ENCODE measurements at places on chromosomes 11 and 22.

DNA sequence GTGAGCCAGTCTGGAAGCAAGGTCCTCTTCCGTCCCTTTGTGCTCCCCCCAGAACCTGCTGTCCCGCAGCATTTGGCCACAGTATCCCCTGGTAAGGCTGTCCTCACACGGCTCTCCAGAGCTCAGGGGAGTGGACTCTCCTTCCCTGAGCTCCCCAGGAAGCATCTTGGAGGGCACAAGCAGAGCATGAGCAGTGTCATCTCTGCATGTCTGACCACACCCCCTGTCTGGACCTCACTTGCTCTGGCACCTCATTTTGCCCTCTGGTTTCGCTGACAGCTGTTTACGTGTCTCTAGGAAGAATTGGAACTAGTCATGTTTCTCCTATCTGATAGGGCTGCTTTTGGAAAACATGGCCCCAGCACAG lies 15.5 kb downstream of the DCPS start:
- DNase-seq, result no peak

GRCh38 chr11:78809931-78810541 lies 235.4 kb upstream of the NARS2 start:
- DNase-seq, result no peak

DNA sequence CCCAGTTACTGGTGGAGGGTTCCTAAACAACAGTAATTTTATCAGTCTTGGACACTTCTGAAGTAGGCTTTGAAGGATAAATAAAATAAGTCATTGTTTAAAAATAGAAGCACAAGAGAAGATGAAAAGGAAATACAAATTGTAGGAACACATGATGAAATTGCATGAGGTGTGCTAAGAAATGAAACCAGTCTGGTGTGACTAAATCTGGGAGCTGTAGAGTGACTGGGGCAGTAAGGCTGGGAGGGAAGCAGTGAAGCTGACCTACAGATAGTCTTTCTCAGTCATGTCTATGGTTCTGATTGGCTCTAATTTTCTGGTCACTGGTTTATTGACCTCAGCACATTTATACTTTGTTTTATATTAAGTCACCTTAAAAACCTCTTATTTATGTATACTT lies 139.1 kb downstream of the SLC17A6 start:
- no peak for DNase-seq

DNA sequence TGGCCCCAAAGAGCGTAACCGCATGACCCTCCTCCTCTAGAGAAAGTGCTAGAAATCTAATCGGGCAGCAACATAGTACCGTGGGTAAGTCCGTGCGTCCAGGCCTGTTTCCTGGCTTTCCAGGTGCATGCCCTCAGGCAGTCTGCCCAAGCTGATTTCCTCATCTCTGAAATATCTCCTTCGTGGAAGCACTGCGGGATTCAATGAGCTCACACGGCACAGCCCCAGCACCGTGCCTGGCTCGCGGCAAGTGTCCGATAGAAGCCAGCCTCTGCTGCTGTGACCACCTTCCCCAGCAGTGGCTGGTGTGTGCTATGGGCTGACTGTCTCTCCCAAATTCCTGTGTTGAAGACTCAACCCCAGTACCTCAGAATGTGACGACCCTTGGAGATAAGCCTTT lies 20.7 kb downstream of the RPUSD4 start:
- no peak for DNase-seq

GRCh38 chr11:65500387-65501185 lies 1.7 kb downstream of the MALAT1 start:
- peak; percentile 82 for DNase-seq

GRCh38 chr22:43241699-43242386 lies 54.9 kb upstream of the TTLL12 start:
- no peak for DNase-seq

- DNase-seq, result no peak
Measured at GRCh38 chr11:44268614-44269080, 41.3 kb downstream of the ALX4 start.

Data from hematopoietic multipotent progenitor cell treated with erythropoietin and hydrocortisone succinate and interleukin-3 and kit ligand, for 6 days (in vitro differentiated cells).